Myocyte (in vitro differentiated cells): ENCODE measurements at places on chromosomes 6 and 20. TPM values are rescaled to one million over a fixed set of nuclear protein-coding genes. Genes with fewer than 3 reads are reported as not detected.
A peak's percentile ranks its signal among the peaks of the same experiment; 100 is the strongest.

DNA sequence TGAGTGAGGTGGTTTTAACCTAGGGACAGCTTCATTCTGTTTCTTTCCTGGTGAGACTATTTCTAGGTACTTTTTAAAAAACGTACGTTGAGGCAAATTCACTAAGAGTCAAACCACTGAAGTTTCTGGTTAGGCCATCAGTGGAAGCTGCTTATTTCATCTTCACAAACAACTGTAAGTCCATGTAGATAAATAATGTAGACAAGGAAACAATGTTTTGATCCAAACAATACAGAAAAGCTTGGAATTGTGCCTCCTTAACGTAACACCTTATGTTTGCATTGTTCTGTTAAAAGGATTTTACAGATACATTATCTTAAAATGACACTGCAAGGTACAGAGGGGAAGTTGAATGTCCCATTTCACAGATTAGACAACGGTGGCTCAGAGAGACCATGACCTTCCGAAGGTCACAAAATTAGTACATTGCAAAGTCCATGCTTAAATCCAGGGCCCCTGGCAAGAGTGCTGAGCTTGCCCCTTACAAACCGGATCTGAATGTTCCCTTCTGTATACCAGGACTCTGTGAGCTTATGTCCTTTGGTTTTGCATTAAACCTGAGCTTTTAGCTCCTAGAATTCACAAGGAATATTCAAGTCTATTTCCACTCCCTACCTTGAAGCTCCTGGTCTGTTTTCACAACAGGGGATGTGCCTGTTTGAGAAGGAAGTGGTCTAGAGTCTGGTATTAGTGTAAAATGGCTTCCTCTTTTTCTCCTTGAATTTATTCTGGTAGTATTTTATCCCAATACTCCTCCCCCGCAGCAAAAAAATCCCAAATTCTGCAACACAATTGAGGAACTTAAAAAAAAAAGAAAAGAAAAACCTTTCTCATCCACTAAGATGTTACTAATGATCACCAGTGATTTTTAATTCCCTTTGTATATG lies 28.9 kb upstream of the ZNF217 start:
- peak; percentile 30 for DNase-seq

DNA sequence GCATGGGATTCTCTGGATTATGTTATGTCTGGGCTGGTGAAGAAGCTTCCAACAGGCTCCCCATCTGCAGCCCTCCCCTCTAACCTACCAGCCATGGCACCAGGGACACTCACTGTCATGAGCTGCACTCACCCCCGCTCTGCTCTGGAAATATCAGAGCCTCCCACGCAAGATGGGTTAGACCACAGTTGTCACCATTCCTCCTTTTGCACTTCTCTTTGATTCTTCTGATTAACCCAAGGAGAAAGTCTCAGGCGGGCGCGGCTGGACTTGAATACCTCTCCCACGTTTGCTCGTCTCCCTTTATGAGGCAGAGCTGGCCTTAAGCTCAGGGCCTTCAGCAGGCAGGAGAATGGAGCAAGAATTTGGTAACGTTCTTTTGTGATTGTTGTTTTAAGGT lies 128.1 kb downstream of the CEBPB start:
- no peak for DNase-seq

DNA sequence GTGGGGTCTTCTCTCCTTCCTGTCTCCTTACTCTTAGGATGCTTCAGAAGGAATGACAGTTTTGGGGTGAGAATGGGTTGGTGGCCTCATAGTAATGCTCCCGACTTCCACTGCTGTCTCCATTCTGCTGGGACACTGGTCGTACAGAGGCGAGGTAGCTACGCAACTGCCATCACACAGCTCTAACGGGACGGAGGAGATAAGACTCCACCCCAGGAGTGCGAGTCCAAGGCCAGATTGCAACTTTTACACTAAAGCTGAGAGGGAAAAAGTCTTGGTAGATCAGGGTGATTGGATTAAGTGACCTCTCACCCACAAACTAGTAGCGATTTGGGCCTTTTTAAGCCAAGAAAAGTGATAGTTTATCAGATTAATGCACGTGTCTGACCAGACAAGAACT lies 1.8 kb upstream of the PRR18 start:
- DNase-seq = no peak

DNA sequence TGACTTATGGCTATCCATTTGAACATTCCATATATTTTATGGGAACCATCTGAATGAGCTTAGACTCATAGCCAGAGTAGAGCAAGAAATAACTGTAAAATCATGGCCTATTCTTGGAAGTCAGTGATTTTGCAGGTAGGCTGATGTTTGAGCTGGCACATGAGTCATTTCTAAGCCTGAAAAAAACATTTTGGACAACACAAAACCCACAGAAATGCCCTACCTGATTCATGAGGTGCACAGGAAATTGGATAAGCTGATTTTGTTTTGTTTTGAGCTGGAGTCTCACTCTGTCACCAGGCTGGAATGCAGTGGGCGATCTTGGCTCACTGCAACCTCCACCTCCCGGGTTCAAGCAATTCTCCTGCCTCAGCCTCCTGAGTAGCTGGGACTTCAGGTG lies 443.0 kb downstream of the PKHD1 start:
- DNase-seq = no peak

DNA sequence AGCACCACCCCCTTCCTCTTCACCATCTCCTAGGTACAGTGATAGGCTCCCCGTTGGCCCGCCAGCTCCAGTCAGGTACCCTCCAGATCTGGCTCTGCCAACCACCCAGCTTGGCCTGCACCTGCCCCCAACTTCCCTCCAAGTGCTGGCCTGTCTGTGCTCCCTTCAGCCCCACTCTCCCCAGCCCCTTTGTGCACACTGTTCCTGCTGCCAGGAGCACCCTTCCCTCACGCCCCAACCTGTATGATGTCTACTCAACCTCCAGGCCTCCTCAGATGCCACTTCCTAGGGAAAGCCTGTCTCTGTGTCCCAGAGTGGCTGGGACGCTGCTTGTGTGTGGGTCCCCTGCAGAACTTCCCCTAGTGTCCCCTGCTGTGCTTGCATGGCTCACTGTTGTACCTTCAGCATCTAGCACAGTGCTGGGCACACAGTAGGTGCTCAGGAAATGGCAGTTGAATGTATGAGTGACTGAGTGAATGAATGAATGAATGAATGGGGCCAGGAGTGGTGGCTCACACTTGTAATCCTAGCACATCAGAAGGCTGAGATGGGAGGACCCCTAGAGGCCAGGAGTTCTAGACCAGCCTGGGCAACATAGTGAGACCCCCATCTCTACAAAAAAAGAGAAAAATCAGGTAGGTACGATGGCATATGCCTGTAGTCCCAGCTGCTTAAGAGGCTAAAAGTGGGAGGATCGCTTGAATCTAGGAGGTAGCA lies 3.0 kb downstream of the ZBP1 start:
- DNase-seq = no peak

- no peak for DNase-seq
These were observed 21.4 kb downstream of the CYP24A1 start for GRCh38 chr20:54152227-54153040.

DNA sequence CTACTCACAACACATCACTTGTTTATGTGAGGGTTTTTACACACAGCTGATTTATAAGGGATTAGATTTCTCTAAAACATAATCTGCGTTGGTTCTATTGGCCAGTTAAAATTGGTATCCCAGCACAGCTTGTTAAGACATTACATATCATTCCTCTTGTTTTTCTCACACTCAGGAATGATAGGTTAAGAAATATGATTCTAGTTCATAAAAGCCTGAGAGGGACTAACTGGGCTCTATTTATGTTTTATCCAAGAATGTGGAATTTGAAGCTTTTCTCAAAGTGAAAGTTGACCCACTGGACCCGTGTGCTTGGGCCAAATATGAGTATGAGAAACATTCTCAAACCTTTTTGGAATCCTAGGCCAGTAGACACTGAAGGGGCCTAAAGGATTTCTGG lies 117.3 kb downstream of the TMEM170B start:
- DNase-seq = peak; percentile 56

Gene SAMD5
- 4.1 and 6.7 TPM in 2 replicates for total RNA-seq

Gene PRPH2
- total RNA-seq = 1.4 and 1.8 TPM in 2 replicates
